Left colon (tissue), 2 donors: ENCODE measurements at places on chromosomes 2 and 18. TPM values are rescaled to one million over a fixed set of nuclear protein-coding genes. Genes with fewer than 3 reads are reported as not detected.

DNA sequence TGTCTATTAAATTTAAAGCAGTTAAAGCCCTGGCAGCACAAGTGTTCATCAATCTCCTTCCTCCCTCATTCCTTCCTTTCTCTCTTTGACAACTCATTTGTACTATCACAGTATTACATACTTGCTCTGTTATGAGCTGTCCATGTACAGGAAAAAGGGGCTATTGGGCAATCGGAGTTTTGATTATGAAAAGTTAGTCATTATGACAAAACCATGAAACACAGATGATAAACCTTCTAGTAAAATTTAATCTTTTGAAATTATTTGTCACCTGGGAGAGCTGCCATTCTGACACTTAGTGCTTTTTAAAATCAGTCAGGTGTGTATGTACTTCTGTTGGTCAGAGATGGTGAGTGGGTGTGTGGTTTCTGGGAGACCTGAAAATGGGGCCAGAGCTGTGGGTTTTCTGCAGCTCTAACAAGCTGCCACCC, 39.4 kb downstream of the MAP4K4 start:
- no peak for DNase-seq

DNA sequence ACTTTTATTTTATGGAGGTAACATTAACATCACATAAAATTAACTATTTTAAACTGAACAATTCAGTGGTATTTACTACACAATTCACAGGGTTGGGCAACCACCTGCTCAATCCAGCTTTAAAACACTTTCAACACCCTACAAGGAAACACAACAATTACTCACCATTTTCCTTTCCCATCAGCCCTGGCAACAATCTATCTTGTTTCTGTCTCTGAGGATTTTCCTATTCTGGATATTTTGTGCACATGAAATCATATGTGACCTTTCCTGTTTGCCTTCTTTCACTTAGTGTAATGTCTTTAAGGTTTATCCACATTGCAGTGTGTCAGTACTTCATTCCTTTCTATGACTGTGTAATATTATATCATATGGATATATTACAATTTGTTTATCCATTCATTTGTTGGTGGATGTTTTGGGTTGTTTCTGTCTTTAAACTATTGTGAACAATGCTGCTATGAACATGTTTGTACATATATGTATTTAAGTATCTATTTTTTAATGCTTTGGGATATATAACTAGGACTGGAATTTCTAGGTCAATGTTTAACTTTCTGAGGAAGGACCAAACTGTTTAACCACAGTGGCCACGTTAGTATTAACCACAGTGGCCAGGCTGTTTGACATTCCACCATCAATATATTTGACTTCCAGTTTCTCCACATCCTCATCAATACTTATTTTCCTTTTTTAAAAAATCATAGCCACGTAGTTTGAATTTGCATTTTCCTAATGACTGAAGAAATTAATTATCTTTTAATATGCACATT, 72.4 kb upstream of the KIF5C start:
- DNase-seq = no peak

Gene ABHD3
- total RNA-seq = 131 TPM

- no peak for DNase-seq
Observed at GRCh38 chr18:58496937-58497336, 132.0 kb downstream of the ALPK2 start.

DNA sequence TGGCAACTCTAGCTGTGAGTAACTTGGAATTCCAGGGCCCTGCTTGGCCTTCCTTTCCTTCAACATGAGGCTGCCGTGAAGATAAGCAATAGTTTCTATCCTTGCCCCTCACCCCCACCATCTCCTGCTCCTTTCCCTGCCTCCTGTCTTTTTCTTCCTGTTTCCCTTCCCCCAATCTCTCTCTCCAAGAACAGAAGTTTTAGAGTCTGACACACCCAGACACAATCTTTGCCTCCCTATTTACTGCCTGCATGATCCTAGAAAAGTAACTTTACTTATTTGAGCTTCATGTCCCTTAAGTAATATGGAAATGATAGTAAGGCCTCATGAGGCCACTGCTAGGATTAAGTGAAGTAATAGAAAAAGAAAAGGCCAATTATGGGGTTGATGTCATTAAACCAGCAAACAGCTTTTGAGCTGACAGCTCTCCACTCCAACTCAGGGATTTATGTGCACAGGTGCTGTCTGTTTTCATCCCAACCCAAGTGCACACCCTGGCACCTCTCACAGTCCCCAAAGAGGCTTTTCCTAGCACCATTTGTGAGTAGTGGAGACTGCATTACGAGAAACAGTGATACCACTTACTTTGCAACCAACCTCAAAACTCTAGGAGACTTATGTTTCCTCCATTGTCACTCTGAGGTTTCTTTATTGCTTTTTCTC, 123.7 kb upstream of the SIX3 start:
- DNase-seq = no peak

- no peak for DNase-seq
Observed at GRCh38 chr18:13067124-13067523, 76.0 kb downstream of the CEP192 start.

DNA sequence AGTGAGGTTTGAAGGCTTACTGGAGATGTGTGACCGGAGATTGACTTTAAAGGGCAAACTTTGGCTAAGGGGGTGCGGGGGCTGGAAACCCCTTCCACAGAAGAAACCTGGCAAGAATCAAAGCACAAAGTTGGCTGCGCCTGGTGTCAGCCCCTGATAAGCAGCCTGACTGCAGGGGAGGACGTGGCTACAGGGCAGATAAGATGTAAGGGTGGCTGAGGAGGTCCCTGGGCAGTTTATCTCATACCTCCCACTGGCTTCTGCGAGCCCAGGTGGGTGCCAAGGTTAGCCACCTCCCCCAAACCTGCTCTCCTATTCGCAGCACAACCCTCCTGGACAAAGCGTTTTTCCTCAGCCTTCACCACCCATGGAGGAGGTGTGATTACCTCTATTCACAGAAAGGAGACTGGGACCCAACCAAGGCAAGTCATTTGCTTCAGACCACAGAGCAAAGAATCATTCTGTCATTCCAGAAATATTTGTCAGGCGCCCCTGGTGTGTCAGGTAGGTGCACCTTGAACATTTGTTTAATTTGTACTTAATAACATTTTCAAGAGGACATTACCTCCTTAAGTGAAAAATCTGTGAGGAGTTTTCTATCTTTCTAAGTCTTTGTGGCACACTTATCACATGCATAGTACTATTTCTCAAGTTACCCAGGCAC, 73.1 kb upstream of the IL1R1 start:
- DNase-seq = no peak

DNA sequence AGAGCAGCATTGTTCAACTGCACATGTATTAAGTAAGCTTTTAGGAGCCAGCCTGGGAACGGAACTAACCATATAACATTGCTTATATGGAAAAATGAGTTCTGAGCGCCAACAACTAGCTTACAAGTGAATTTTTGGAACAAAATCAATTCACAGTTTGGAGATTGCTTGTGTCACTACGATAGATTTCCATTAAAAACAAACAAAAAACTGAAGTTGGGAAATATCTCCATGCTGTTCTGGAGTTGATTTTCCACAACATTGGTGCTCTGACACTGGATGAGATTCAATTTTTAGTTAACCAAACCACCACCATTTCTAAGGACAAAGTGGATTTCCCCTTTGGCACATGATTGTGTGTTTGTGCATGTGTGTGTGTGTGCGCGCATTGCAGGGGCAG, 56.9 kb upstream of the ZNF397 start:
- no peak for DNase-seq

Gene NEU2
- total RNA-seq = not detected

DNA sequence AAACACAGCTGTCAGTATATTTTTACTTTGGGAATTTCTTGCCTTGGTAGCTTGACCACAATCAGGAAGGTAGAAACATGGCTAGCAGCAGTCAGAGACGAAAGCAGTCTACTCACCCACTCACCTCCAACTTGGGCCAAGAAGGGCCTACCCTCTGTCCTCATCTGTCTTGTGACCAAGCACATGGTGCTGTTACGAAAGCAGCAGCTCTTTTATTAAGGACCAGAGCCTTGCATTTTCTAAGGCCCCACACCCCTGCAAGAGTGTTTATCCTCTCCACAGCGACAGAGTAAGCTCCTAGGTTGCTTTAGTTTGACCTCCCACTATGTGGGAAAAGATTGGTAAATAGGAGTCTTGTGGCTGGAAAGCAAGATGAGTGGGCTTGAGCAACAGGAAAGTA, 31.3 kb upstream of the MSTN start:
- no peak for DNase-seq
